Amniotic epithelial cell (primary cell): ENCODE measurements at places on chromosomes 6 and 20.

DNA sequence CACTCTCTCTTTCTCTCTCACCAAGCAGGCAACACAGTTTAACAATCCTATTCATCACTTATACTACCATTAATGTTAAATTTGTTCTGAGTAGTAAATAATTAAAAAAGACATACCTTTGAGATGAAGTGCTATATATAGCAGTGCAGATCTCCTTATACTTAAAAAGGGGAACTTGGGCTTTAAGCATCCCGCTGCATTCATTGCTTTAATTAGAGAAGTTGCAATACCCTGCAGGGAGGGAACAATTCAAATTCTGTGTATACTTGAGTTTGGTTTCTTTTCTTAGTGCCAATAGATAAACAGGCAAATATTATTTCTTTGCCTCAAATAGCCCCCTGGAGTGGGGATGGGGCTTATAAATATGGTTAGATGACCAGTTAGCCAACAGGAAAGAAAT, 10.8 kb upstream of the ZBTB24 start:
- no peak for DNase-seq

GRCh38 chr6:13924146-13924948, 405 bp upstream of the RNF182 start:
- peak; percentile 51 for DNase-seq

- no peak for DNase-seq
Observed at GRCh38 chr6:10730254-10730653, 7.4 kb downstream of the TMEM14C start.

DNA sequence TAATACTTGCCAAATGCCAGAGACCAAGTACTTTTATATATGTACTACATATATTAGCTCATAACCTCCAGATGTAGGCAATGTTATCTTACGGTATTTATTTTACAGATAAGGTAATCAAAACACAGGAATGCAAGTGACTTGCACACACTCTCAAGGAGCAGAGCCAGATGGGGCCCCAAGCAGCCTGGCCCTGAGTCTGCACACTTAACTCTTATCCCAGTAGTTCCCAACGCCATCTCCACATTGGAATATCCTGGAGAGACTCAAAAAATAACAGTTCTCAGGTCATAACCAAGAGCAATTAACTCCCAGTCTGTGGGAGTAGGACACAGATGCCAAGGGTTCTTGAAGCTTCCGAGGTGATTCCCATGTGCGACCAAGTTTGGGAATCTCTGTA, 398.7 kb downstream of the PHF3 start:
- DNase-seq, result peak; percentile 53

DNA sequence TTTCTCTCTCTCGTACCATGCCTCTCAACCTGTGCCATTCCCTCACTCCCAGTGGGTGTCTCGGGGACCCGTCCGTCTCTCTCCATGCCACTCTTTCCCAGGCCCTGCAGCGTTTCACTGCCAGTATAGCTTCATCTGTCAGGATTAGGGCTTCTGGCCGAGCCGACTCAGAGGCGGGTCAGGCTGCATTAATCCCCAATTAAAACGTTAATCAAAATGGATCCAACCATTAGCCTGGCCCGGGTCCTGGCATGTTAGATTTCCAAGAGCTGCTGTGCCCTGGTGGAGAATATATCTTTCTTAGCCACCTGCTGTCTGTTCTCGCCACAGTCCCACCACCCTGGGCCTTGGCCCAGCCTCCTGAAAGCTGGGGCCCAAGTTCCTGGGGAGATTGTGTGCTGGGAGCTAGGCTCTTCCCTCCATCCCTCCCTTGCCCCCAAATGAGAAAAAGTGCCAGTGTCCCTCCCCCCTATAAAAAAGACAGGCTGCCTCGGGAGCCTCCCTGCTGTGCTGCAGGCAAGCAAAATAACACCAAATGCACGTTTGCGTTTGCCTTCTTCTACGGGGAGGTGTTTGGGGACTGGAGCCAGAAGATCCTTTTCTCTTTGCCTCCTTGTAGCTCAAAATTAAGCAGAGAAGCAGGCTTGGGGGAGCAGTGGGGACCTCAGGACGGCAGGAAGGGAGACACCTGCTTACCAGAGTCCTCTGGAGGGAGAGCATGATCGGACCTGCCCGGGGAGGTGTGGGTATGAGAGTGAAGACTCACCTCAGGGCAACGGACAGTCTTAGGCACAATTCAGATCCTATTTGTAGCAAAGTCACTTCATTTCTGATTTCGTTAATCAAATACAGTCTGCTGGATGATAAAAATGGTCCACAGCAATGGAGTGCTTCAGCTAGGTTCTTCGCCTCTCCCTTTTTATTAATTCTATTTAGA, 3.0 kb downstream of the KCNG1 start:
- no peak for DNase-seq

DNA sequence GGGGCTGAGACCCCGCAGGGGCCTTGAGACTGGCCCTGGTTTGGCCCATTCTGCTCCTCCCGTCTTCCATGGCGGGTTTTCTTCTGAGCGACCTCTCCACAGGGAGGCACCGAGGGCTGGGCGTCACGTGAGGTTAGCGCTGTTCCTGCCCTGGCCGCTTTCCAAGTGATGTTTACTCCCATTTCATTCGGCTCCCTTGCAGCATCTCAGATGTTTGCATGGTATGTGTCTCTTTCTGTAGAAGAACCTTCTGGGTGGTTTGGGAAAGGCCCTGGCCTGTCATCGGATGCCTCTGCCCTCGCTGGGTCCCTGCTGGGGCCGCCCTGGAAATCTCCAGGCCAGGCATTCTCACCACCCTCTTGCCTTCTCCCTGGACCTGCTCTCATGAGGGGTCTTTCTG, 17.3 kb downstream of the RAMACL start:
- DNase-seq, result no peak

DNA sequence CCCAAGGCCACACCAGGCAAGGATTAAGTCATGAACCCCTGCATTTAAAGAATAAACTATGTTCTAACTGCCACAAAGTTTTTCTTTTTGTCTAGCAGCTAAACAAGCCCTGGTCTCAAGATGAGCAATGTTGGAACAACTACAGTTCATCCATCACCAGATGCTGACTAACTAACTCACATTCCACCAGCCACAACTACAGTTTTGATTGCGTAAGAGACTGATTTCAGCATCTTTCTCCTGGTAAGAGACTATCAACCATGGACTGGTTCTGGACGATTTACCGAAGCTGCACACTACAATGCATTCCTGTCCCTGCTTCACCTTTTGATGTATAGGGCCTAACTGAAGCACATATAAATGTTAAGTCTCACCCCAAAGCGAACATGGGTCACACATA, 43.0 kb downstream of the F13A1 start:
- peak; percentile 27 for DNase-seq

DNA sequence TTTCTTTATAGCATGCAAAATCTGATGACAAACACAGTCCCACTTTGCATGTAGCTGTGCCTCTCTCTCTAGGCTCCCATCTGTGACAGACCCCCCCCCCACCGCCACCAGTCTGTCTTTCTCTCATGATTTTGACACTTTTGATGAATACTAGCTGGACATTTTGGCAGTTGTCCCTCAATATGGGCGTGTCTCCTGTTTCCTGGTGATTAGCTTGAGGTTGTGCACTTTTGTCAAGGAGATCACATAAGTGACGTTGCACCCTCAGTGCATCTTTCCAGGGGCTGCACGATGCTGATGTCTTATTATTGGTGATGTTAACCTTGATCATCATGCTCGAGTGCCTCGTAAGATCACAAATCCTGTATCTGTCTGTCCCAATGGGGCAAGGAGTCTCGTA, 155.1 kb downstream of the EYA2 start:
- no peak for DNase-seq

DNA sequence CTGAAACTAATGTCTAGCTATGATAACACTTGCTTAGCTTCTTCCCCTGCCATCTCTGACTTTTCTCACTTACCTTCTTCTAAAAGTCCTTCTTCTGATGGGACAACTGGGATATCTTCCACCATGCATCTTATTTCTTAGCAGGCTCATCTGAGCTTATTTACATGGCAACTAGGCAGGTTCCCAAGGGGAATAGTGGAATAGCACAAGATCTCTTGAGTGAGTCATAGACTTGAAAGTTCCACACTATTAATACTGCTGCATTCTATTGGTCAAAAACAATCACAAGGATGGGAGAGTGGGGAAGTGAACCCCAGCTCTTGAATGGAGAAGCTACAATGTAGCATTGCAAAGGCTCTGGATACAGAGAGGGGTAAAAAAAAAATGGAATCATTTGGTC, 142.1 kb downstream of the HAO1 start:
- DNase-seq, result no peak

DNA sequence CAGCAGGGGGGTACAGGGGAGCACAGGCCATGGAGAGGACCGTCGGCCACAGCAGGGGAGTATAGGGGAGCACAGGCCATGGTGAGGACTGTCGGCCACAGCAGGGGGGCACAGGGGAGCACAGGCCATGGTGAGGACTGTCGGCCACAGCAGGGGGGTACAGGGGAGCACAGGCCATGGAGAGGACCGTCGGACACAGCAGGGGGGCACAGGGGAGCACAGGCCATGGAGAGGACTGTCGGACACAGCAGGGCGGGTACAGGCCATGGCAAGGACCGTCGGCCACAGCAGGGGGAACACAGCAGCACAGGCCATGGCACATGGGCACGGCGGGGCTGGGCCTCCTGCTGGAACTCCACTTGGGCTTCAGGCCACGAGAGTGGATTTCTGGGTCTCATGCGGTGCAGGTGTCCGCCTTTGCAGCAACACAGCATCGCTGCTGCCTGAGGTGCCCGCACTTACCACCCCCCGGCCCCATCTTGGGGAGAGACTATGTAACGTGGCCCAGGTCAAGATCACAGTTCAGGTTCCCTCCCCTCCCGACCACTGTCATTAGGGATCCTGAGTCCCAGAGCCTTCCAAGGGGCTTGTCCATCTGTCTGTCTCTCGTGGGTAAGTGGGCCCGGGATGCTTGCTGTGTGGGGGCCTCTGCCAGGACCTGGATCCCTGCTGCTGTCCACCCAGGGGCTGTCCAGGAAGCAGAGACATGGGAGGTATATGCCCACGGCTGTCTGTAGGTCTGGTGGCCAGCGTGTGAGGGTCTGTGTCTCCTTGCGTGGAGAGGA, 2.5 kb downstream of the NPBWR2 start:
- DNase-seq, result no peak

GRCh38 chr6:153591159-153591558, 447.9 kb upstream of the OPRM1 start:
- no peak for DNase-seq

- no peak for DNase-seq
Observed at GRCh38 chr6:141641951-141642350, 490.8 kb upstream of the GJE1 start.

DNA sequence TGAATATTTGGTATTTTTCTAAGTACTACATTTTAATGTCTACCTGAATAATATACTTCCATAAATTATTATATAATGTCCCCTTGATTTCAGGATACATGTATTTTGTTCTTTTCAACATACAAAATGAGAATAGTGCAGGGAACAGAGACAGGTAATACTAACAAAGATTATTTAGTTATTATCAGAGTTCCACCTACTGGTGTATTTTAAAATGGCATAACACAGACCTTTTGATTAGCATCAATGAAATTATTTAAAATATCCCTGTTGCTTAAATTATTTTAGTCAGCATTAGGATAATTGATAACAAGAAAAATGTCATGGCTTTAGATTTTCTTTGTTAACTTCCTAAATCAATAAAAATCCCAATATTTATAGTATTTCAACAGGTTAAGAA, 184.0 kb downstream of the PRDM13 start:
- no peak for DNase-seq

GRCh38 chr6:92196325-92196724, 1223.0 kb downstream of the EPHA7 start:
- DNase-seq, result no peak

- peak; percentile 80 for DNase-seq
Observed at GRCh38 chr6:13487122-13488014, at the start of gene GFOD1. TSS of gene GFOD1 (minus strand) at chr6:13487600. CDS start at chr6:13486890, 710 bp downstream.

DNA sequence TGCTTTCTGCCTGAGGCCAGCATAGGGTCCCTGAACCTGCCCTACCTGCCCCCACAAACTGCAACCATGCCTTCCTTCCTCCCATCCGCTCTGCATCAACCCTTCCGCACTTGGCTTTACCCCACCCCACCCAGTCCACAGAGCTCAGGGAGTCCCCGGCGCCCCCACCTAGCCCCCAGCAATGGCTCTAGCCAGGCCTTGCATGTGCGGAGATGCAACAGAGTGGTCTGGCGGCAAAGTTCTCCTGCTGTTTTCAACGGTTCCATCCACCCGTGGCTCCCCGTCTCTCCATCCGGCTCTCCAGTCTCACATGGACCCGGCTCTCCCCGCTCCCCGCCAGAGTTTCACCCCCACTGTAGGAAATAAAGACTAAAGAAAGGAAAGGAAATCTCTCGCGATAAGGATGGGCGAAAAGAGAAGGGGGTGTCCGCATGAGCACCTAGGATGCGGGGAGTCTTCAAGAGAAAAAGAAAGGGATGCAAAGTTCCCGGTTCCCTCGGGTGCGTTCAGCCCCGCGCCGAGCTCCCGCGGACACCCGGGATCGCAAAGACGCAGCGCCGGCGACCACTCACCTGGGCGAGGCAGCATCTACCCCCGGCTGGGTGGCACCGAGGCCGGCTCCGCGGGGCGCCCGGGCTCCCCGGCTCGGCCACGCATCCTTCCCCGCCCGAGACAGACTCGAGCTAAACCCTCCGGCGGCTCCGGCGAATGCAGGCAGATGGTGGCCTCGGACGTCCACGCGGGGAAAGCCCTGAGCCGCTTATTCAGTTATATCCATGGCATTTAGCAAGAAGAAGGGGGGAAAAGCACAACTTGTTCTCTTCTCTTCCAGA, 579 bp downstream of the LRFN2 start:
- no peak for DNase-seq

DNA sequence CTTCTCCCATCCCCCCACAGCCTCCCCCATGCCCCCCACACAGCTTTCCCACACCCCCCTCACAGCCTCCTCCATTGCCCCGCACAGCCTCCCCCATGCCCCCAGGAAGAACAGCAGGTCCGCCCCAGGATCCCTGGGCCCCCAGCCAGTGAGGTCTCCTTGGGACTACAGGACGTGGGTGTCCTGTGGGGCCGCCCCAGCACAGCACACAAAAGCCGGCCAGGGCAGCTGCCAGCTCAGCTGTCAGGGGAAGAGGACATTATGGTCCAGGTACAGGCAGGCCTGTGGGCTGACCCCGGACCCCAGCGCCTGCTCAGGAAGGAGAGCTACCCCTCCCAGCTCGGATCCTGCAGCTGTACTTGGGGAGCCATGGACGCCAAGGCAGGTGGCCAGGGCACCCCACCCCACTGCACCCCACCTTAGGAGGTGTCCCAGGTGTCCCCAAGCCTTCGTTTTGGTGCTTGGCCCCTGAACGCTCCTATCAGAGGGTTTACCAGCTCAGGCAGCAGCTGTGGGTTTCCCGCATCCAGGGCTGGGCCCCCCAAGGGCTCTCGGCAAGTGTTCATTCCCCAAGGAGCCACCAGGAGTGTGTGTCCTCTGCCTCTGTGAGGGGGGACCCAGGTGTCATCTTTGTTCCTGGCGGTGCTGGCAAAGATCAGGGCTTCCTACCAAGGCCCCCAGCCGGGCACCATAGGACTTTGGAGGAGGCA, 42.3 kb upstream of the GATA5 start:
- DNase-seq, result no peak

DNA sequence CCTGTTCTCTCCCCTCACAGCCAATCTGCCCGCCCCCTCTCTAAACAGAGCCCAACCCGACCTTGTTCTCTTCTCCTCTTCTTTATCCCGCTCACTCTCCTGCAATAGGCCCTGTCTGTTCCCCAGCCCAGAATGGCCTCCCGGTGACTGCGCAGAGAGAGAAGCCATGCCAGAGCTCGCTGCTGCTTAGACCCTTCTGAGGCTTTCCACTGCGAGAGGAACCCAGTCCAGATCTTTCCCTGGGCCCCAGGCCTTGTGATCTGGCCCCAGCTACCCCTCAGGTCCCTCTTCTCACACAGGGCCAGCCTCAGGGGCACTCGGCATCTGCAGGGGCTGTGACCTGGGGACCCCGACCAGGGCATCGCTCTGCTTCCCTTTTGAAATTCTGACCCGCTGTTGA, 58.1 kb downstream of the TMEM242 start:
- no peak for DNase-seq

- DNase-seq, result no peak
Observed at GRCh38 chr6:44561060-44561623, 173.6 kb downstream of the CDC5L start.
